ENCODE measurements at places on chromosomes 1 and 21.

DNA sequence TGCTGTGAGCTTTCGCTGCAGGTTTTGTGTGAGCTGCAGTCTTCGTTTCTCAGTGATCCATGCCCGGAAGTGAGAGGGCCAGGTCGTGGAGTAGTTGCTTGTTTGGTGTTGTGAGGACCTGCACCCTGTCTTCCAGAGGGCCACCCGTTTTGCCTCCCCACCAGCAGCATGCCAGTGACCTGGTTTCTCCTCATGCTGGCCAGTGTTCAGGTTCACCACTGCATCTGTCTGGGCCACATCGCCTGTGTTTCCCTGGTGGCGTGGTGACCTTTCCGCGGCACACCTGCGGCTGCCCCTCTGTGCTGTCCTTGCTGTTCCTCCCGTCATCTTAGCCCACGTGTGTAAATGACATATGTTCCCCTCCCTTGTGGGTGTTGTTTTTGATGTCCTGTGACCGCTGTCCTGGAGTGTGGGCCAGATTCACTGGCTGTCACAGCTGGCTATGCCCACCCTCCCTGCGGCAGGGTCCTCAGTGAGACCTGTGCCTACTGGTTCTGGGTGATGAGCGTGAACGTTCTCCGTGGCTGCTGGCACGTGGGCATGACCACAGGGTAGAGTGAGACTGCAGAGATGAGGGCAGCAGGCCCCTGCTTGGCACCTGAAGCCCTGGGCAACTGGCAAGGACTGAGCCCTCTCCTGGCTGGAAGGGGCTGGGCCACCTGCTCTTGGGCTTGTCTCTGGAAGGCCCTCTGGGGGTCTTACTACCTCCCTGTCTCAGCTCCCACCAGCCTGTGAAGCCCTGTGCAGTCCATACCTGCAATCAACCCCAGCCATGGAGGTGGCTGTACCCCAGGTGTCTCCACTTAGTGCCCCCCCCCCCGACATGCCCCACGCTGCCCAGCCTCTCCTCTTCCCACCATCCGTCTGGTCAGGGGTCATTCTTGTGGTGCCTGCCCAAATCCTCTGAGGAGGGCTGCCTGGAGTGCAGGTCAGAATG, 7.3 kb downstream of the IBA57 start:
- no peak for DNase-seq

- no peak for DNase-seq
Measured at GRCh38 chr1:186244825-186245224, 130.2 kb downstream of the TPR start.

- no peak for DNase-seq
Measured at GRCh38 chr1:64676386-64676785, 68.5 kb upstream of the RAVER2 start.

GRCh38 chr1:159791031-159791430, 10.3 kb downstream of the DUSP23 start:
- no peak for DNase-seq

- DNase-seq: no peak
Measured at GRCh38 chr1:157941939-157942338, 51.5 kb upstream of the KIRREL1 start.

GRCh38 chr1:233304489-233305102, 9.1 kb upstream of the PCNX2 start:
- DNase-seq: no peak

- DNase-seq: no peak
Measured at GRCh38 chr21:35921471-35921870, 138.9 kb downstream of the SETD4 start.

- no peak for DNase-seq
Measured at GRCh38 chr1:157147906-157148700, 9.9 kb upstream of the ETV3 start.

DNA sequence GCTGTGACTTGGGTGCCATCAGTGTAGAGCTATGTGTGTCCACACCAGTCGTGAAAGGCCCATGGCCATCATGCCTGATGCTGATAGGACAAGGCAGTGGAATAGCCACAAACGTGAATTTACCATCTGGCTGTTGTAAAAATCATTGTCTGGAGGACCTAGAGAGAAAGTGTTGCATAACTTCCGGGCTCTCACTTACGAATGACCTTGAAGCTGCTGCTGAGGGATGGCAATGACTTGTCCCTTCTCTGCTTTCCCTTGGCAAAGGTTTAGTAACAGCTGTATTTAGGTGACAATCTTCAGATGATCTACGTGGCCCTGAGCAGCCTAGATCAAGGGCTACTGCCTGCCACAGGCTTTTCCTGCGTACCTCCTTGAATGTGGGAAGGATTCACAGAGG, 5.8 kb downstream of the ATP1B1 start:
- no peak for DNase-seq
